Fibroblast of gingiva (primary cell): ENCODE measurements at places on chromosomes 7 and 10.

GRCh38 chr10:1190791-1191490, 134.8 kb downstream of the WDR37 start:
- DNase-seq, result no peak

DNA sequence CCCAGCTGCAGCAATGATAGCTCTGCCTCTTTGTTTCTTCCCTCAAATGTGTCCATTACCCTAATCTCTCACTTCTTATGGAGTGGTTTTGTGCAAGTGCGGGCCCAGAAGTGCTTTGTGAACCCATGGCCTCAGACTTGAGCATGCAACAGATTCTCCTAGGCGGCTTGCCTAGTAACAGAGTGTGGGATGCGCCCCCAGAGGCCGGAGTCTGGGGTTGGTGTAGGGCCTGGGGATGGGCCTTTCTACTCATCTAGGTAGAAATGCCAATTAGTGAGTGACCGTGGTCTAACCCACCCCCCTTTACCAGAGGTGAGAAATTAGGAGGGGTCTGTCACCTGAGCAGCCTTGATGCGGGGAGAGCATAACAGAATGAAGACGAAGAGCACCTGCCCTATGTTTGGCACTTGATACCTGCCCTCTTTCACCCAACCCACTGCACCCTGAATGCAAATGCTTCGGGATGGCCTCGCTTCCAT, 7.0 kb upstream of the IGFBP1 start:
- no peak for DNase-seq

- peak; percentile 21 for DNase-seq
Observed at GRCh38 chr7:12635830-12636229, 51.6 kb upstream of the ARL4A start.

DNA sequence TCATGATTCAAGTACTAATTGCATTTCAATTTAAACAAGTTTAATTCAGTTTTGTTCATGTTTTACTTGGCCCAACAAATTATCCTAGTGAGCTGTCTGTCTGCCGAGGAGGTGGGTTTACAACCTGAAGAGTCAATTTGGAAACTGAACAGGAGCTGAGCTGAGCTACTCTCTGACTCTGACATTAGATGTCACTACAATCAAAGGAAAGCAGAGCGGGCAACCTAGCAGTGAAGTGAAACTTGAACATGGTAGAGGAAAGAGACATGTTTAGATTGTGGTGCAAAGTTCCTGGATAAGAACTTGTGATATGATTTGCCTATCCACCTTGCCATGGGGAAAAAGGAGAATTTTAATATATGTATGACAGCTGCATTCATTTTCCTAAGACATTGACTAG, 9.6 kb upstream of the AGR3 start:
- DNase-seq, result peak; percentile 59

DNA sequence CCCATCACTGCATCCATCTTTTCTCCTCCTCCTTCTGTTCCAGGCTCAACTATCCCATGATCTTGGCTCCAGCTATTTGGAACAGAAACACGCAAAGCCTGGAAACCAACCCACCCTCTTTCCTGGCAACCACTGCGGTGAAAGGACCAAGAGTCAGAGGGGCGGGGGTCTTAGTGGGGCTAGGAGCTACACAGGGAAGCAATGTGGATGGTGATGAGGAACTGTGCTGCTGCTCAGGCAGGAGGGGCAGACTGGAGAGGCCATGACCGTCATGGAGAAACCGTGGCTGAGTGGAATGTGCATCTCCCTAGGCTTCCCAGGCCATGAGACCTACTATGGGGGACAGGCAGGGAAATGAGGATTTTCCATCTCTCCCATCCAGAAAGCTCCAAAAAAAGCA, 25.6 kb downstream of the PLAC9 start:
- no peak for DNase-seq

DNA sequence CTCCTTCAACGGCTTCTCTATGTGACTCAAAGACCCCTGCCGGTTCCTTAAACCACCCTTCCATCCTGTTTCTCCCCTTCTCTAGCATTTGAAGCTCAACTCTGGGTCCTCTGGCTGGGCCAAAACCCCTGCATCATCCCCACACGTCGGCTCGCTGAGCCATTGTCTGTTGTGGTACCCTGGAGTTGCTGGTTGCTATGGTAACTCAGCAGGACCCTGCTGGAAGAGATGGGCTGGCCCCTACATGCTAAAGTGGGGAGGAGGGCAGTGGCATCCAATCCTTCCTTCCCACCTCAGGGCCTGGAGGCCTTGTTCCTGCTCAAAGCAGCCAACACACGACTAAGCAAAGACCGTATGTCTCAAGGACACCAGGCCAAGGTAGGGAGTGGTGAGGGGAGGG, 452.5 kb downstream of the PLXNA4 start:
- DNase-seq, result no peak

DNA sequence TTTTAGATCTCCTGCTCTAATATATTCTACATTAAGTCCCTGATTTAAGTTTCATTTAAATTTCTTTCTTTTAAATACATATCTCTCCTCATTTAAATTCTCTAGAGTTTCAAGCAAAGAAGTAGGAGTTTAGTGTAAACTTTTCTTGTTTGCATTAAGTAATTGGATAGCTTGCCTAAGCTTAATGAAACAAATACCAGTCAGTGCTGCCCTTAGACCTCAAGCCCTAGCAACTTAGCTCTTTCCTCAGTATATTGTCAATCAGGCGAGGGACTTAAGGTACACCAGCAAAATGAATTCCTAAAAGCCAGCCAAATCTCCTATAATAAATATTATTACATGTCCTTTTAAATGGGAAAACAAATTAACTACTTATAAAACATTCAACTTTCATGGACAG, 101.5 kb downstream of the CHCHD3 start:
- DNase-seq, result peak; percentile 9

- DNase-seq, result no peak
Observed at GRCh38 chr7:155071121-155071651, 1.1 kb downstream of the HTR5A start.

DNA sequence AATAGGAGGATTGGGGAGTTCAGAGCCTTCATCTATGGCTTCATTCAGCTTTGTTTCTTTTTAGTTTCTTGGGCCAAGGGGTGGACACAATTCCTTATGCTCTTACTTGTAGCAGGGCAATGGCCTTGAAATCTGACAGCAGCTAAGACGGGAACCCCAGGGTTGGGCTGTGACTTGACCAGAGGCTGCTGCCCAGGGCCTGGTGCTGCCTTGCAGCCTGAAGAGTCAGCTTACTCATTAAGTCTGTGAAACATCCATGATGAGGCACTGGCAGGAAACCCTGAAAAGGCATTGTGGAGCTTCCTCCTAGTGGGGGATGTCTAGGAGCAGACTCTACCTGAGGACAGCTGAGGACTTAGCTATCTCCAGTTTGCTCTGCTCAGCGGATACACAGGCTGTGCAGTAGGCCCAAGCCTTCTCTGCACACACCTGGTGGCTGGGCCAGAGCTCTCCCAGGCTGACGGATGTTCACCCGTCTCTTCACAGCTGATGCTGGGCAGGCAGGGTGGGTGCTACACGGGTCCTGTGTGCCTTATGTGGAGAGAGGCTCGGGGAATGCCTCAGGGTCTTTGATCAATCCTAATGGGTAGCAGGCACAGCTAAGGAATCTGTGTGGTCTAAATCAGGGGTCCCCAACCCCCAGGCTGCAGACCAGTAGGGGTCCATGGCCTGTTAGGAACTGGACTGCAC, 17.8 kb downstream of the CXCL12 start:
- no peak for DNase-seq

DNA sequence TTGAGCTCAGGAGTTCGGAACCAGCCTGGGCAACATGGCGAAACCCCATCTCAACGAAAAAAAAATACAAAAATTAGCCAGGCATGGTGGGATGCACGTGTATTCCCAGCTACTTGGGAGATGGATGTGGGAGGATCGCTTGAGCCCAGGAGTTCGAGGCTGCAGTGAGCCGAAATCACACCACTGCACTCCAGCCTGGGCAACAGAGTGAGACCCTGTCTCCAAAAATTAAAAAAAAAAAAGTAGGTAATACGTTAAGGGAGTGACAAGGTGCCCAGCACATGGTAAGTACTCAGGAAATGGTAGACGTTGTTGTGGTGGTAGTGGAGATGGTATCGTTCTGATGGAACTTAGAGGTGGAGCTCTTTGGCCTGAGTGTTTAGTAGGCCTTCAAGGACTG, 41.0 kb upstream of the XPNPEP1 start:
- no peak for DNase-seq

- DNase-seq, result no peak
Observed at GRCh38 chr7:41059796-41060195, 643.1 kb downstream of the INHBA start.

DNA sequence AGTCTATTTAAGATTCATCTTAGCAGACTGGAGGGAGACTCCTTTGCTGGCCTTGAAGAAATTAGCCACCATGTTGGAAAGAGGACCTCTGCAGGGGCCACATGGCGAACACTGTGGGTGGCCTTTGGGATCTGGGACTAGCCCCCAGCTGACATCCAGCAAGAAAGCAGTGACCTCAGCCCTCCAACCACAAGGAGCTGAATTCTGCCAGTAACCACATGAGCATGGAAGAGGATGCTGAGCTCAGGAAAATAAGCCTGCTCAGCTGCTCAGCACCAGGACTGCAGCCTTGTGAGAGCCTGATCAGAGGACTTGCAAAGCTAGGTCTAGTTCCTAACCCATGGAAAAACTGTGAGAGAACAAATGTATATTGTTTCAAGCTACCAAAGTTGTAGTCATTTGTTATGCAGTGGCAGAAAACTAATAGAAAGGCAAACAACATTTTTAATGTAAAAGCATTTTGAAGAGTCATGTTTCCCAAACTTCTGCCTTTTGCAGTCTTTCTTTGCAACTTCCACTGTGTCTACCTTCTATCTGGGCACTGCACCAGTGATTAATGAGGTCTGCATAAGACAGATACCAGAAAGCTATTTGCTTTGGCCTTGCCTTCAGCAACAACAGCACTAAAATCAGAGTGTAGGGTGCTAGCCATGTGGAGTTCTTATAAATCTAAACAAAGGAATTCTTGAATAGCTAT, 183.7 kb downstream of the FGFR2 start:
- no peak for DNase-seq

DNA sequence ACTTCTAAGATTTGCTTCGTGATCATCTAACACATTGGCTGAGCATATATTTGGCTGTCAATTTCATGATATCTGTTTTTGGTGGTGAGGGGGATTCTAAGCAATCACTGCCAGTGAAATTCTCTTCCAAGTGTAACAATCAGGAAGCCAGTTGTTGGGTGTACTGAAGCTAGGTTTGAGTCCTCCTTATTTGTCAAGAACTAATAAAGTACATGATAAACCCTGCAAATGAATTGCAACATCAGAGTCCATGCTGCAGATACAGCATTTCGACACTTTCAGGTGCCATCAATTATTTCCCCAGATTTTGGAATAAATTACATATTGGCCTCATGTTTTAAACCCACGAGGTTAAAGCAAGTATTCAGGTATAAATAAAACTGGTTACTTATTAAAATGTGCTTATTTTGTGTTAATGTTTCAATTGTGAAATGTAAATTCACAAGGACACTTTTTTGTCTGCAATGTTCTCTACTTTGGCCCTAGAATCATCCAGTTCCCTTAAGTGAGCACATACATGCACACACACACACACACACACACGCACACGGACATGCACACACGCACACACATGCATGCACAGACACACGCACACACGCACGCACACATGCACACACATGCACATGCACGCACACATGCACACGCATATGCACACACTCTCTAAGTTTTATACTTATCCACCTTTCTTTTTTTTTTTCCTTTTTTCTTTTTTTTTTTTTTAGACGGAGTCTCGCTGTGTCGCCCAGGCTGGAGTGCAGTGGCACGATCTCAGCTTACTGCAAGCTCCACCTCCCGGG, 510.2 kb upstream of the KLF6 start:
- DNase-seq, result no peak

DNA sequence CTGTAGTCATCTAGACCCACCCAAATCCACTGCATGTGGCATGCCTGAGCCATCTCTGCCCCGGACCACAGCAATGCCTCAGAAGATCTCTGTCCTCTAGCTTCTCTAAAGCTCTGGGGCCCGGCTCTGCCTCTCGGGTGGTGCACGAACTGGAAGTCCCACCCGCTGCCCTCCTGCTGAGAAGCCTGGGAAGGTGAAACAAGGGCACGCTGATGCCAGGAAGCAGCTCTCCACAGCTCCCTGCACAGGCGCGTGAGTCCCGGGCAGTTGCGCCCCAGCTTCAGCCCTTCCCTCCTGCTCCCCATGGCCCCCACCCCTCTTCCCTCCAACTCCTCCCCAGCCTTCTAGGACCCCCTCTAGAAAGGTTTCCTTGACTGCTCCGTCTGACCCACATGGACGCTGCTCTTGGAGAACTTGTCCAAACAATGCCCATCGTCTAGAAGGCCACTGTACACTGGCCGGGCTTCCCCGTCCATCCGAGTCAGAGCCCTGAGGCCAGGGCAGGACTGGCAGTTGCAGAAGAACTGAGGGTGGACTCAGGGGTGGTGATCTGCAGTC, 12.8 kb downstream of the KCNH2 start:
- no peak for DNase-seq

DNA sequence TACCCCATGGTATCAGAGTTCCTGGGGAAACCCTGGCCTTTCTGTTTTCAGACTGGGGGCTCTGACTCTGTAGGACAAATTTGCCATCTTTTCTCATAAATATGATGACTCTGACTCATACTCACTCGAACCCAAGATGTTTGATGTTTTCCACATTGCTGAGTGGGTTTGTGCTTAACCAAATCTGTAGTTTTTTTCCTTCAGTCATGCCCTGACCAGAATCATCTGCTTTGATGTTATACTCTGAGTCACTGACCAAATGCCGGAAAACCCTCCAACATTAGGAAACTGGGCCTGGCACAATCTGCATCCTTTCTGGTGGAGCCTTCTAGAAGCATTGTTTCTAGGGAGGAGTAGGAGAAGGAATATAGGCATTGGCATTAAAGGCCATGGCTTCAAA, 118.7 kb downstream of the C10orf105 start:
- peak; percentile 85 for DNase-seq

GRCh38 chr10:4083509-4084003, 298.5 kb upstream of the KLF6 start:
- DNase-seq, result peak; percentile 79

DNA sequence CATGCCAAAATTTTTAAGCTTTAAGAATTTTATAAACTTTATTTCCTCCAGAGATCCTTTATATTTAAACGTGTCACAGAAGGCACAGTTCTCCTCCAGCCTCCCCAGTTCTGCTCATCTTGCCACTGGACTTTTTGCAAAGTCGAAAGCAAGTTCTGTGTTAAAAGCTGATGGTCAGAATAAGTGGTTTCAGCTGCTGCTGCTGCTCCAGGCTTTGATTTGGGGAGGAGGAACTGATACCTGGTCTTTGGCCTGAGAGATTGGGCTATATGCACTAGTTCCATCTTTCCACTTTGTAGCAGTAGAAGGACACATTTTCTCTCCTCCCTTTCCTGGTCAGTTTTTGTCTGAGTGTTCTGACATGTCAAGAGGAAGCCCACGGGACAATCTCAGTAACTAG, 435.9 kb upstream of the PHF14 start:
- DNase-seq, result no peak
